ENCODE measurements at places on chromosomes 7 and 10.

DNA sequence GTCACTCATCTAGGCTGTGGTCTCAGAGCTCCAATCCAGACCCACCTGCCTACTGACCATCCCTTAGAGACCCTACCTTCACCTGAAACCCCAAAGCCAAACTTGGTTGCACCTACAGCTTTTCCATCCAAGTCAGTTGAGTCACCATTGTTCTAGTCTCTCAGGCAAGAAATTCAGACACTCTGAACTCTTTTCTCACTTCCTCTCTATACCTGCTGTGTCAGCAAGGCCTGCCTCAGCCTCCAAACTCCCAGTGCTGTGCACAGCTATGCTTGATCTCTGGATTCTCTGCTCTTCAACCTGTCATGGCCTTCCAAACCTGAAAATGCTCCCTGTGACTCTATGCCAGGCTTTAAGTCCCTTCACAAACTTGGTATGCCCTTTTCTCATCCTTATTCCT lies 47.4 kb upstream of the MTURN start:
- no peak for DNase-seq

- no peak for DNase-seq
Observed at GRCh38 chr10:73517166-73517888, 21.5 kb upstream of the PPP3CB start.

DNA sequence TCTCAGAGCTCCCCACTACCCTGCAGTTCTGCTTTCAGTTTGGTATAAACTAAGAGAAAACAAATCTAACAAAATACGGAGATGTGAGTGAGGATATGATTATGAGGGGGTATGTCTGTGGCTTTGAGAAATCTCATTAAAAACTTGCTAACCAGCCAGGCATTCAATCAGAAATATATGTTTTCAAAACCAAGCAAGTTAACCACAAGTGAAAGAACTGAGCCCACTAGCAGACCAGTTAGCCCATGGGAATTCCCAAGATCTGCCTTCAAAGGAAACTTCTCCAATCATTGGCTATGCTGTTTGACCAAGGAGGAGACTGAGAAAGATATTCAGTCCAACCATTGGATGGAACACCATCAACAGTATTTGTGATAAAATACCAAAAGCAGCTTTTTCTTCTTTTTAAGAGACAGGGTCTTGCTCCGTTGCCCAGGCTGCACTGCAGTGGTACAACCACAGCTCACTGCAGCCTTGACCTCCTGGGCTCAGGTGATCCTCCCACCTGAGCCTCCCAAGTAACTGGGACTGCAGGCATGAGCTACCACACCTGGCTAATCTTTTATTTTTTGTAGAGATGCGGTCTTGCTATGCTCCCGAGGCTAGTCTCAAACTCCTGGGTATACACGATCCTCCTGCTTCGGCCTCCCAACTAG lies 41.2 kb downstream of the FGFR2 start:
- no peak for DNase-seq

- DNase-seq, result no peak
Observed at GRCh38 chr7:21784989-21785388, 160.7 kb downstream of the CDCA7L start.

DNA sequence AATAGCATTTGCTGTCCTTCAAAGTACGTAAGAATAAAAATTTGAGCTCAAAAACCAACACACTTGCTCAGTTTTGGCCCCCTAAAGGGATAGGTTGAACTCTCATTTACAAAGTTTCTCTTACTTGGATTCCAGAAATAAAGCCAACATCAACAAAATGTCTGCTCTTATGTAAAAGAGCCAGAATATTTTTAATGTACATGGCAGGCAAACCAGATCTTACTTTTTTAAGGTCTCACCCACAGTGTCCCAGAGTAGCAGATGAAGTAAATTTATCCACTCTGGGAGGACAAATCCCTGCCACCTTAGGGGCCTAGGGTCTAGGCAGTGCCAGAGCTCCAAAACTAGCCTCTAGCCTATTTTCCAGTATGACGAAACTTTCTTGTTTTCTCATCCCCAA lies 159.6 kb downstream of the SKAP2 start:
- DNase-seq, result no peak

- DNase-seq, result no peak
Observed at GRCh38 chr7:159027789-159028507, 116.7 kb downstream of the VIPR2 start.
